Right cardiac atrium (tissue), 5 donors: ENCODE measurements at places on chromosomes 4 and X.

DNA sequence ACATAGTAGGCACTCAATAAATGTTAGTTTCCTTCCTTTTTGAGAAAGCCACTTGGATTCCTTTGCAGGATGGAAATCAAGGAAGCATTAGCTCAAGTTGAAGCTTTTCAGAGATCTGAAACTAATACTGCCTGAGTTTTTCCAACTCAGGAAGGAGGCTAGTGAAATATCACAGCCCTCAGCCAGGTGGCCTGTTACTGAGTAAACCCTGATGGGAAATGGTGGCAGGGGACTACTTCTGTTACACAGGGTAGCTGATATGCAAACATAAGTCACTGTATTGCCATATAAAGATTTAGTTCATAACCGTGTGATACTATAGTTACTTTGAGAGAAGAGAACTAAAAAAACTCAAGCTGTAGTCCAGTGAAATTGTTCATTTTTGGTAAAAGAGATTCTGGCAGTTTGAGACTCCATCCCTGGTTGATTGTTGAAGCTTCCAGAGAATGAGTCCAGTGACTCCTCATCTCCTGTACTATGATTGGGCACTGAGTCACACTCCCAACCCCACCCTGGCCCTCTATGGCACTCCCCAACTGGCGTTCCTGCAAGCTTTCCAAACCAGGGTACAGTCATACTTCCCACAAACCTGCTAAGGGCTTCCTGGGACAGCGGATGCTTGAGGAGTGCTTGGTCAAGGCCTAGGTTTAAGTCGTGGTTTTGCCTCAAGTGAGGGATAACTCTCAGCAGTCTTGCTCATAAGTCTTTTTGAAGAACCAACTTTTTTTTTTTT, 81.8 kb downstream of the MID1IP1 start:
- DNase-seq: no peak

DNA sequence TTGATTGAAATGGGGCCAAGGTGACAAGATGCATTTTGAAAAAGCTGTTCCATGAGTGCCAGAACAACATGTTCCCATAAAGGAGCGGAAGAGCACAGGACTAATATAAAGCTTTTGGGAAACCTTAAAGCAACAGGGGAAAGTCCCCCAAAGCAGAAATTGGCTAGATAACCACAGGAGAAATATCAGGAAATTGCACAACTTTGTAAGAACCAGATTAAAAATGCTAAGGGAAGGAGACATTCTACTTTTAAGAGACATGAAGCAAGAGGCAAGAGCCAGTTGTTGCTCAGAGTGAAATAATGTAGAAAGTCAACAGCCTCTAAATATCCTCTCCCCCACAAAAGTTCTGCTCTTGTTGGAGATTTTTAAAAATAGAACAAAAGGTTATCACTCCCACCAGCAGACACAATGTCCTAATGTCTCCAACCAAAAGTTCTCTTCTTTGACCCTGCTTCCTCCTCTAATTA, 85.2 kb upstream of the LNX1 start:
- no peak for DNase-seq

DNA sequence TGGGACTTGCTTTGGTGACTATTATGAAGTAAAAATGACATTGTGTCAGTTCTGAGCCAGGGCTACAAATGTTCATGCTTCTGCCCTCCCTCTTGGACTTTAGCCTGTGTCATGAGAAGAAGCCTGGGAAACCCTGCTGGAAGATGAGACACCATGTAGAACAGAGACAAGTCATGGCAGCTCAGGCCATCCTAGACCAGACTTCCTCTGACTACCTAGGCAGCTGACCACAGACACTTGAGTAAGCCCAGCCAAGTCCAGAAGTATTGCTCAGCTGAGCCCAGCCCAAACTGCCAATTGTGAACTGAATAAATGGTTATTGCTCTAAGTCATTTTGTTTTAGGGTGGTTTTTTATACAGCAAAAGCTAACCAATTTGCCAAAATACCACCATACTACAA, 467.6 kb upstream of the CNKSR2 start:
- no peak for DNase-seq

DNA sequence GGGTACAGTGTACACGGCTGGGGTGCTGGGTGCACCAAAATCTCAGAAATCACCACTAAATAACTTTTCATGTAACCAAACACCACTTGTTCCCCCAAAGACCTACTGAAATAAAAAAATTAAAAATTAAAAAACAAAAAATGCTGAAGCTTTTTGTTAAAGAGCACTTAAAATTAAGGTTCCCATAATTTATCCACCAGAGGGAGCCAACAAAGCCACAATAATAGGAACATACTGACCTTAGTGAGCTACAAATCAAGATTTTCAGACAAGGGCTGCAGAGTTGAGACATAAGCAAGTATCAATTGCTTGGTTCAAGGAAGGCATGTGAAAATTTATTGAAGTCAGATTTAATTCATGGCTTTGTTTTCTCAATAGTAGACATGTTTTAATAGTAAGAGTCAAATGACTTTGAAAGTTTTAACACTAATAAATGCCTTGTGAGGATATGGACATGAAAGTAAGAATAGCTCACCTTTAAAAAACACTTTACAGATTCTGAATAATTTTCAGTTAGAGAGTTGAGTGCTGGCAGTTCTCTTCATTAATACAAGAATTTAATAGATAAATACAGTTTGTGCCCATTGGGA, 43.0 kb upstream of the SCOC start:
- DNase-seq: no peak

GRCh38 chr4:163200727-163201349, 34.1 kb upstream of the NAF1 start:
- no peak for DNase-seq

DNA sequence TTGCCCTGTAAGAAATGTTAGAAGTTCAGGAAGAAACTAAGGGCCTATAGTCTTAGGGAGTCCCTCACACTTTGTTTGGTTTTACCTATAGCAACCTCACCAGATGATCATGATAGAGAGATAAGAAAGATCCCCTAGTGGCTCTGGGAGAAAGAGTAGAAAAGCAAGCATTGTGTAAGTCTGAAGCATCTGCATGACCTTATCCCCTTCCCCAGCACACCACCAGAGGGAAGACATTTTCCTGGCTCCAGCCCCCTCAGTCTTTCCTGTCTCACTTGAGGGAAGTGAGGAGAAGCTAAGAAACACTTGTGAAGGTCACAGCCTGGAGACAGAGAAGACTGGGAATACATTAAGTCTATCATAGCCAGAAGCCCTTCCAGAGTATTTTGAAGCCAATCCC, 154.0 kb downstream of the EVC2 start:
- no peak for DNase-seq

DNA sequence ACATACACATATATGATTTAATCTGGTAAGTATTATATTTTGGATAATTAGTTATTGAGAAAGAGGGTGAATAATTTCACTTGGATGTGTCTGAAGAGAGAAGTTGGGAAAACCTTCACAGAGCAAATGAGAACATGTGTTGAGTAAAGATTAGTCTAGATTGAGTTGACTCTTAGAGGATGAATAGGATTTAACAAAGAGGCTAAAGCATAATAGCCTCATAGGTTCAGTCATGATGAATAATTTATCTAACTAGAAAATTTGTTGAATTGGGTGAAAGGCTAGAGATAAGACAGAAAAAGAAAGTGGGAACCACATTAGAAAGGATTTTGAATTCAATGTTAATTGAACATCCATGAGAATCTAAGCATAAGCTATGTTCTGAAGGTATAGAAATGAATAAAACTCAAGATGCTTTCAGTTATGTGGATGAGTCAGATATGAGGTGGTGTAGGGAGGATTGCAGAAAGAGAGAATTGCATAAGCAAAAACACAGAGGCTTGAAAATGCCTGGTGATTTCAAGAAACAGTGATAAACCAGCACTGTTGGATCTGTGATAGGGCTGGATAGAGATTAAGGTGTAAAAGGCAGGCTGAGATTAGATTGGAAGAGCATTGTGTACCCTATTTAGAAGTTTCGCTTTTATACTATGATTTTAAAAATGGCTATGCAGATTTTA, 207.6 kb upstream of the NR3C2 start:
- no peak for DNase-seq

DNA sequence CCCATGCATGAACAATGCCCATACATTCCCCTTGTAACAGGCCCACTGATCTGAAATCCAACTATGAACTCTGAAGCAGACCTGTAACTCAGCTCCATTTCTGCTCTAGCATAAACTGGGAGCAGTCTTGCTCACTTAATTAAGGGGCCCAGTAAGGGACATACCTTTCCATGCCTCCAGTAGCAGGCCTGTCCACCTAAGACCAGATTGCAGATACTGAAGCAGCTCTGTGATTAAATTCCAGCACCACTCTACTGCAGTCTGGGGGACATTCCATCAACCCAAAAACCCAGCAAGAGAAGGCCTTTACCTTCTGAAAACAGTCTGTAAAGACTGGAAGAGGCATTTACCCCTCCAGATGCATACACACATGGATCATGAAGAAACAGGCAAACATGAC, 162.0 kb upstream of the NEIL3 start:
- no peak for DNase-seq

DNA sequence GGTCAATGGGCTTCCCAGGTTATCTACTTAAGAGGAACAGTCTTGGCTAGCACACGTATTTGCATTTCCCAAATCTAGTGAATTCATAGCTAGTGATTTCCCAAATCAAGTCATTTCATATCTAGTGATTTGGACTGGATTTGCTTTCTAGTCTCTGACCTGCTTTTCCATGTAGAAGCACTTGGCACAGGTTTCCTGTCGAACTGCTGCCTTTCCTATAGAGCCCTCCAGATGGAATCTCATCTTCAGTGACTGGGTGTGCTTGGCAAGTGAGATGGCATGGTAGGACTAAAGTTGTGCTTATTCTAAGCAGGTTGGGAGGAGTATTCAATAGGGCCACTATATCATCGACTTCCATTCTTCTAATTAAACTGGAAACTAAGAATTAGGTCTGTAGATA, 94.7 kb downstream of the CCNG2 start:
- DNase-seq: no peak

DNA sequence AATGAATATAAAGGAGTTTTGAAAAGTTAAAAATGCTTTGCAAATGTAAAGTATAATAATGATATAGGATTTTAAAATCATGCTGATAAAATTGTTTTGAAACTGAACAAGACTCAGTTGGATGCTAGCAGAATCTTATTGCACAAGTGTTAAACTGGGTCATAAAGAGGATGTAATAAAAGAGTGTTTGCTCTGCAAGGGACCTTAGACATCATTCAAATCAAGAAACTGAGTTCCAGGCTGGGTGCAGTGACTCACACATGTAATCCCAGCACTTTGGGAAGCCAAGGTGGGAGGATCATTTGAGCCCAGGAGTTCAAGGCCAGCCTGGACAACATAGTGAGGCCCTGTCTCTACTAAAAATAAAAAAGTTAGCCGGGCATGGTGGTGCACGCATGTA, 27.5 kb upstream of the DUSP21 start:
- DNase-seq: no peak

DNA sequence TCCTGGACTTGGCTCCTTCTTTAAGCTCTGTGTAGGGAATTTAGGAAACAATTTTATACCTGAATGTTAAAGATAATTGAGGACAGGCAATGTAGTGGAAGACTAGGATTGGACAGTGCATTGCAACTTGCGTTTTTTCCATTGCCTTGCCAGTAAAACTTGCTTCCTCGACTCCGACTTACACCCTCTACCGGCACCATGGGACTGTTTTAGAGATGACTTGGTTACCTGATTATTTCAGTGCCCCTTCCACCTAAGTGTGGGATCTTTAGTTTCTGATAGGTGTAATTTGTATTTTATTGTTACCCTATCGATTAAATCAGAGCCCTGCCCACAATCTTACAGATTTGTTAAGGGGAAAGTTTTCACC, 1.2 kb downstream of the PRPS1 start:
- DNase-seq: no peak

GRCh38 chr4:181846934-181847333, 396.3 kb upstream of the TENM3 start:
- DNase-seq: no peak

DNA sequence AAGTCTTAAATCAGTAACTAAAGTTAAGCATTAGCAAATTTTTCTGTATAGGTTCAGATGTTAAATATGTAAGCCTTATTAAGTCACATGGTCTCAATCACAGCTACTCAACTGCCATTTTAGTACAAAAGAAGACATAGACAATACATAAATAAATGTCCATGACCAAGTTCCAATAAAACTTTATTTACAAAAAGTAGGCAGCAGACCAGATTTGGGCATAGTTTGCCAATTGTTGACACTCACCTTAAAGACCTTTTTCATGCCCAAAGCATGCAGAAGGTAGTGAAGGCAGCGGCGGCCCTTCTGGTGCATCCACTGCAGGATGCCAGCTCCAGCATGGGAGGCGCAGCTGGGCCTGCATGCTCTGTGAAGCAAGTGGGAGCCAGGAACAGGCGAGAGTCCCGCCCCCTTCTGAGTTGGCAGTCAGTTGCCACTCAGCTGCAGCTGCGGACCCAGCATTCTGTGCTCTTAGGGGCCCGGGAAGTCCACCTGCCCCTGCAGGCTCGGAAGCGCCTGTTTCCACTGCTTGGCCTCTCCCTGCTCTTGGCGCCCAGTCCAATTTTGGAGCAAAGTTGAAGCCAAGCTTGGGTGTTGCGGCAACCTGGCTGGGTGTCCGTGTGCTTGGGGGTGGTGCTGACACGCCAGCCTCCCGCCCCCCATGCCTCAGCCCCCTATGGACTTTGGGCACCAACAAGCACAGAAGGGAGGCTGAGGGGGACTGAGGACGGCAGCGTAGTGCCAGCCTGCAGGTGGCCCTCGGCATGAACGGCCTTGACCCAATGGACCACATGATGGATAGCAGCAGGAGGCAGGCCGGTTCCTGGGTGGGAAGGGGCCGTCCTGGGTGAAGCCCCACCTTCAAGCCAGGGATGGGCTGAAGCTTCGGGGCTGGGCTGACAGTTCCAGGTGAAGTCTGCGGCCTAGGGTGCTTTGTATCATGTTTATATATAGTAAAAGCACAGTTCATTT, 42.4 kb upstream of the PABPC4L start:
- peak; percentile 20 for DNase-seq

DNA sequence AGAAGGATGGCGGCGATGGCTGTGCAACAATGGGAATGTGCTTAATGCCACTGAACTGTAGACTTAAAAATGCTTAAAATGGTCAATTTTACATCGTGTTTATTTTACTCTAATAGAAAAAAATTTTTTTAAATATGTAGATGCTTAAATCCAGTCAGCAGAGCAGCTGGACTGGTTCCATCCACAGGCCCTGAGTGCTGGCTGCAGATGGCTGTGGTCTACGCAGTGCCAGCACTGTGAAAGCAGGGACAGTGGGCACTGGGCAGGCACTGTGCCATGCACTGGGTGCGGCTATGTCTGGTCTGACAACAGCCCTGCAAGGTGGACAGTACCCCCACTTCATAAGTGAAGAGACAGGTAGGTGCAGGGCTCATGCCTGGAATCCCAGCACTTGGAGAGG, 175.2 kb downstream of the AFAP1 start:
- DNase-seq: no peak

DNA sequence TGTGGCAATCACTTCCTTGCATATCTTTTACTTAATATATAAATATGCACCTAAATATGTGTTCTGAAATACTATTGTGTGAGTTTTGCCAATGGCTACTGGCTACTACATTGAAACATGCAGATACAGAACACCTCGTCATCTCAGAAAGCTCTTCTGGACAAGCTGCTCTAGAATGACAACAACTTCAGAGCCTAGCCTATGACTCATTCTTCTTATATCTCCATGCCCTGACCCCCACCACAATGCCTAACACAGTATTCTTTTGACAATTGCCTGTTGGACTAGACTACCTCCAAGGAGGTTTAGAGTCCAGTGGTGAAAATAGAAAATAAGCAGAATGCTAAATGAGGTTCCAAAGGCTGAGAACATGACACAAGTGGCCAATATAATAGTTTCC, 17.6 kb upstream of the DMP1 start:
- no peak for DNase-seq

- no peak for DNase-seq
These were observed 581 bp downstream of the DNAJB14 start for GRCh38 chr4:99945718-99946355.
